ENCODE measurements at places on chromosomes 4 and X.

GRCh38 chrX:132837126-132837525 lies 121.3 kb downstream of the HS6ST2 start:
- no peak for DNase-seq

DNA sequence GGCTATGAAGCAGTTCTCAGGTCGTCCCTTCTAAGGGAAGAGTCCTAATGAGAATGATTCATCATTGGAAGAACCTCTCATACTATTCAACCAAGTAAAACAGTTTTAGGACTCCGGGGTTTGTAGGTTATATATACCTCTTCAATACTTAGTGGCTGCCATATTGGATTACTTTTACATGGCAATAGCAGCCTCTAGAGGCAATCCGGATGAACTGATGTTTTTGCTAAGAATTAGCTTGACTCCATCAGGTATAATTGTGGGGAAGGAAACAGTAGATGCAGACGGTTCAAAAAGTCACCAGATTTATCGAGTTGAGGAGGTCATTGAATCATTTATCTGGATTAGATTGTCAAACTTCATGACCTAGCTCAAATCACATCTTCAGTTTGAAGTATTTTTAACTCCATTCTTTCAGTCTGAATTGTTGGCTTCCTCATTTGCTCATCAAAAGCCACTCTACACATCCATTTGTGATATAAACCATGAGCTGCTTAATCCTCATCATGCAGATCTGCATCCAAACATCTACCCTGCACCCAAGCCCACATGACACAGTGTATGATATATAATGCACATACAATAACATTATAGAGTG lies 28.4 kb downstream of the GUCY1B1 start:
- DNase-seq, result no peak

DNA sequence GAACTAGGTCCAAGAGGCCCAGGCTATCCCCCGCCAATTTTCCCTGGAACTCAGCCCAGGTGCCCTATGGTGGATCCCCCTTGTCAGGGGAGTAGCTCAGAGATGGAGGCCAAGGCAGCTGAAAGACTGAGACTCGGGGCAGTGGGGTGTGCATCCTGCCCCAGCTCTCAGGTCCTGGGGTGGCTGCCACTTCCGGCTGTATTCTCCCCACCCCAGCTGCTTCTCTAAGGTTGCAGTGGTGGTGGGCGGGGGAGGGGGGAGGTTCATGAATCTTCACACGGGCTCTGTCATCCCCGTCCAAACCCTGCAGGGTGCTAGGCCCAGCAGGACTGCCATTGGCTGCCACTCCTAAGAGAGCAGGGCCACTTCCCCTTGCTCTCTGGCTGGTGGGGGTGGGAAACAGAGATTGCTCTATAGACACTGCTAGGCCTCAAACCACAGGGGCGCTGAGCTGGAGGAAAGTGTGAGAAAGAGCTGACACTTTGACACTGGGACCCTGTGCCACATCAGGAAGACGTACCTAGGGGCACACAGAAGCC lies 1.5 kb downstream of the SASH3 start:
- DNase-seq, result peak; percentile 75

- no peak for DNase-seq
Measured at GRCh38 chrX:68114573-68115129, 318.6 kb downstream of the OPHN1 start.

- no peak for DNase-seq
Measured at GRCh38 chrX:149453030-149453429, 52.1 kb downstream of the IDS start.

DNA sequence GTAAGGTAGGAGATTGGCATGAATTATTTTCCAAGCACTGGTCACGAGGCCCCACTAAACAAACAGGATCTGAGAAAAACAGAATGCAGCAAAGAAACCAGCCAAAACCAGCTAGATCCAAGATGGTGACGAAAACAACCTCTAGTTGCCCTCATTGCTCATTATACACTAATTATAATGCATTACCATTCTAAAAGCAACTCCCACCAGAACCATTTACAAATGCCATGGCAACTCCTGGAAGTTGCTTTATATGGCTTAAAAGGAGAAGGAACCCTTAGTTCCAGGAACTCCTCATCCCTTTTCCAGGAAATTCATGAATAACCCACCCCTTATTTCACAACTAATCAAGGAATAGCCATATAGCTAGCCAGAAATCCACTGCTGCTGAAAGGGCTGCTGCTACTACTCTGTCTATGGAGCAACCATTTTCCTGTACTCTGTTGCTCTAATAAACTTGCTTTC lies 69.3 kb downstream of the ABCB7 start:
- no peak for DNase-seq

DNA sequence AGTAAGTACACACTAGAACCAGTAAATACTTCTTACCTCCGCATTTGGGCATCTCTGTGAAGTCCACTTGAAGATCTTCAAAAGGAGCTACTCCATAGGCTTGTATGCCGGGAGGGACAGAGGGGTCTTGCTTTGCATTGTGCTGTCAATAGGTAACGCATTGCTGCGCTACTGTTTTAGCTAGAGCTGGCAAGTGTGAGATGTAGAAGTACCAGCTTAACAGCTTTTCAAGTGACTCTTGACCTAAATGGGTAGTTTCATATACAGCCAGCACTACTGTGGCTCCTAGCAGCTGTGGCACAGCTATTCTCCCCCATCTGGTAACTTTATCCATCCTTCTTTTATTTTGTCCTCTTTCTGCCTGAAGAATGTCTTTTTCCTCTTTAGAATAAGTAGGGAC lies 205.3 kb upstream of the KLF8 start:
- DNase-seq, result no peak

DNA sequence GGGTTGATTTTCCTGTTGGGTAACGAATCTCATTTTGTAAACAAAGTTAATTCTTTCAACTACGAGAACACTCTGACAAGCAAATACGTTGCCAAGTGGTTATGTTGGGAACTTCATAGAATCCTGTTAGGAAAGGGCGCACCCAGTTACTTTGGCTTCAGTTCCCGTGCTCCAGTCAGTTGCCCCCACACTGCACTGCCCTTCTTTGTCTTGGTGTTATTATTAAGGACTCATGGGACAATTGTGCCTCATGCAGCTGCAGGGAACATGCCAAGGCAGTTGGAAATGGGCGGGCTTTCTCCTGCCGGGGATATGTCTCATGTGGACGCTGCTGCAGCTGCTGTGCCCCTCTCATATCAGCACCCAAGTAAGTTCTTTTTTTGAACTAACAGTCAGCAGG lies 28.9 kb downstream of the OFD1 start:
- no peak for DNase-seq

All from activated T-cell treated with anti-CD3 and anti-CD28 coated beads for 24 hours (primary cell).